NCI-H510A treated with DMSO at 0.1 percent for 48 hours (cell line): ENCODE measurements at places on chromosomes 1 and 21.
A peak's percentile ranks its signal among the peaks of the same experiment; 100 is the strongest.

GRCh38 chr1:30134466-30135217, 588.7 kb downstream of the MATN1 start:
- DNase-seq = no peak

DNA sequence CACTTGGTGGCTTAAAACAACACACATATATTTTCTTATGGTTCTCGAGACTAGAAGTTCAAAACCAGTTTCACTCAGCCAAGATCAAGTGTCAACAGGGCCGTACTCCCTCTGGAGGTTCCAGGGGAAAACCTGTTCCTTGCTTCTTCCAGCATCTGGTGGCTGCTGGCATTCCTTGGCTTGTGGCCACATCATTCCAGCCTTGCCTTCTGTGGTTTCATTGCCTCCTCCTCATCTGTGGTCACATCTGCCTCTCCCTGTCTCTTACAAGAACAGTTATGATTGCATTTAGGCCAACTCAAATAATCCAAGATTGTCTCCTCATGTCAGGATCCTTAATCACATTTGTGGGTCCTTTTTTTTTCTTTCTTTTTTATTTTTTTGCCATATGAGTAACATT, 240.7 kb upstream of the HOOK1 start:
- no peak for DNase-seq

- no peak for DNase-seq
These were observed 29.3 kb upstream of the SELENON start for GRCh38 chr1:25770541-25771220.

DNA sequence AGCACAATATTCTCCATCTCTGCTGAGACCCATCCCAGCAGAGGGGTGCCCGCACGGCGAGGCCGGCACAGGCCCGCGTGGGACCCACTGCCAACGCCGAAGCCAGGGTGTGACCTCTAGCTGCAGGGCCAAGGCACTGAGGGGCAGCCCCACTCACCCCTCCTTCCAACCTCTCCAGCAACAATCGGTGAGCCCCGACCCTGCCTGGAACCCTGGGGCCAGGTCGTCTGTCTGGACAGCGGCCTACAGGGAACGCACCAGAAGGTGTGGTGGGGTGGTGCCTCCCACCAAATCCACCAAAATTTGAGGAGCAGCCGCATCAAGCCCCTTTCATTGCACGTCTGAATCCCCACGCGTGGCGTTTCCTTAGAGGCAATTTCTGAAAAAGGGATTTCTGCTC, 63.0 kb upstream of the ADARB1 start:
- no peak for DNase-seq

- DNase-seq = no peak
These were observed 73.9 kb downstream of the RAB3GAP2 start for GRCh38 chr1:220198186-220199005.

DNA sequence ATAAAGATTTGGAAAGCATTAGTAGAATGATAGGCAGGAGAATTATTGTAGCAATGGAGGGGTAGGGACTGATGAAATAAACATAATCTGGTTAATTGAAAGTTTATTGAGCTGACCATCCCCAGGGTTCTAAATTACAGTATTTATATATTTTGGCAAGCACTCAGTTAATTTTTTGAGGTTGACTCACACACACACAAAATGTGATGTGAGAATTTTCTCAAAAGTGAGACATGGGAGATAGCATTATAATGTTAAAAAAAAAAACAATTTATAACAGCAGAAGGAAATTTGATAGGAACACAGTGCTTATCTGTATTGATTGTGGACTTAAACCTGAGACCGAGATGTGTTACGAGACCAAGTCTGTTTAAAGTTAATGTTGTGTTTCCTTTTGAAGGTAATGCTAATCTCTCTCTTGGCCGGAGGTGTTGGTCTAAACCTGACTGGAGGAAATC, 24.6 kb downstream of the TRIM45 start:
- DNase-seq = no peak

GRCh38 chr1:31715087-31715872, 11.5 kb upstream of the COL16A1 start:
- DNase-seq = no peak

- DNase-seq = no peak
These were observed 101.7 kb downstream of the RIPK4 start for GRCh38 chr21:41664881-41665765.

GRCh38 chr1:58006421-58007046, 540.0 kb downstream of the OMA1 start:
- no peak for DNase-seq

- DNase-seq = no peak
These were observed 32.9 kb upstream of the SNX27 start for GRCh38 chr1:151578941-151579340.

DNA sequence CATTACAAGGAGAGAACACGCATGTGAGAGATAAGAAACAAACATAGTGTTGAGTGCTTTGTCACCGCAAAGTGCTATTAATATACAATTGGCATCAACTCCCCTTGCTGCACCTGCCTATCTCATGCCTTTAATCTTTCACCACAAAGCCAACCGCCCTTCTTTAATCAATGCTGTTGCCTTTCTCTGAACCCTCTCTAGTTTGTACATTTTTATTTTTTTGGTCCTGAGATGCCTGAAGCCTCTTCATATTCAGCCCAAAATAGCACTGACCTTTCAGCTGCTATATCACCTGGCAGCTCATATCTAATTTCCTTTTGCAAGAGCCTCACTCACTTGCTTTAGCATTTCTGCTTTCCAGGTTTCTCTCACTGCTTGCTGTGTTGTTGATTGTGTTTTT, 504.7 kb downstream of the NUF2 start:
- DNase-seq = peak; percentile 97

DNA sequence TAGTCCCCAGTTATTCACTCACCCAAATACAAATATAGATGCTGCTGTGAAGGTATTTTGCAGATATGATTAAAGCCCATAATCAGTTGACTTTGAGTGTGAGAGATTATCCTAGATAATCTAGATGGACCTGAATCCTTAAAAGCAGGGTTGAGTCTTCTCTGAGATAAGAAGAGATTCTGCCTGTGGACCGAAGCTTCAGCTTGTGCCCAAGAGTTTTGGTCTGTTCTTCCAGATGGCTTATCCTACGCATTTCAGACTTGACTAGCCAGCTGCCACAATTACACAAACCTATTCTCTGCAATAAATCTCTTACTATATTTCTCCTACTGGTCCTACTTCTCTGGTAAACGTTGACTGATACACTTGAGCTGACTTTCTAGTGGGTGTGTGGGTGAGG, 145.1 kb downstream of the KCNJ6 start:
- DNase-seq = no peak

- no peak for DNase-seq
These were observed 19.4 kb downstream of the KNCN start for GRCh38 chr1:46532095-46532494.

DNA sequence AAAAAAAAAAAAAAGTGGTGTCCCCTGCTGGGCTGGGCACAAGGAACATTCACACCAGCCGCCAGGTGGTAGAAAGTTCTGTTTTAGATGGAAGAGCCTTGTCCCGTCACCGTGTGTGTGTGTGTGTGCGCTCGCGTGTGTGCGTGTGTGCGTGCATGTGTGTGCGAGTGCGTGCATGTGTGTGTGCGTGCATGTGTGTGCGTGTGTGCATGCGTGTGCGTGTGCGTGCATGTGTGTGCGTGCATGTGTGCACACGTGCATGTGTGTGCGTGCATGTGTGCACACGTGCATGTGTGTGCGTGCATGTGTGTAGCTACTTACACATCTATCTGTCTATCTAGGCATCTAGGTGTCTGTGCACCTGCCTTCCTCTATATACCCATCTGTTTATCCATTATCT, 491.7 kb downstream of the NPHP4 start:
- no peak for DNase-seq

- DNase-seq = no peak
These were observed 19.8 kb upstream of the C1orf21 start for GRCh38 chr1:184366997-184367396.

- no peak for DNase-seq
These were observed 91.7 kb downstream of the TYW3 start for GRCh38 chr1:74824497-74825107.

GRCh38 chr1:38203441-38203840, 156.8 kb upstream of the POU3F1 start:
- DNase-seq = no peak

DNA sequence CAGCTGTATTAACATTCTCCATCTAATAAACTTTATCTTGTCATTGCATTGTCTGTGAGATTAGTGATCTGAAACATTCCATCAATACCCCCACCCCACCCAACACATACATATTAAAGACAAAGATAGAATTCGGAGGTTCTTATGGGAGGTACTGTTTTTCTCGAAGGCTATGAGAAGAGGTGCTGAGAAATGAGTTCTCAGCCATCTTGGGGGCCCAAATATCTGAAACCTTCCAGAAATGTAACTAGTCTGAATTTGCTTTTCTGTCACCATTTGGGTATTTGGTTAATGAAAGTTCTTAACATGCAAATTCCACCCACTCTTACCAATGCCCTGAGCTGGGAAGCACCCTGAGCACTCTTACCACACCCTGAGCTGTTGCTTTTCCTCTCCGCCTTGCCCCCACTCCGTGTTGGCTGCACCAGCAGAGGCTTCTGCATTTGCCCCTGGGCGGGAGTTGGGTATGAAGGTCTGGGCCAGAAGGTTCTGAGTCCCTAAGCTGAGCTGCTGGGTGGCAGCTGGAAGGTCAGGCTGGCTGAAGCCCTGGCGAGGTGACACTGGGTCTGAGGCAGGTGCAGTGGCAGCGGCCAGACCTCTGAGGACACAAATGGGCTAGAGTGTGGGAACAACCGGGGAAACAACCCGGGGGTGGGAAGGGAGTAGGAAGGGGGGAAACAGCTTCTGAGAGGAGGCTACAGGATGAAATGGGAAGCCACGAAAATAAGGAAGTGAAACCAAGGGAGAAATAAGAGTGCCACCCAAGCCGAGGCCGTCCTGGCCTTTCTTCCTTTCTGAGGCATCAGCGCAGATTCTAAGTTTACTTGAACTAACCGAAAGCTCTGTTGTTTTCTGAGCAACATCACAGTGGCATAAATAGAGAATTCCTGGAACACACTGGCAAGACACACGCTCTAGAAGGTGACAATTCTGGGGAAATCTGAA, 26.3 kb upstream of the IER5 start:
- no peak for DNase-seq

DNA sequence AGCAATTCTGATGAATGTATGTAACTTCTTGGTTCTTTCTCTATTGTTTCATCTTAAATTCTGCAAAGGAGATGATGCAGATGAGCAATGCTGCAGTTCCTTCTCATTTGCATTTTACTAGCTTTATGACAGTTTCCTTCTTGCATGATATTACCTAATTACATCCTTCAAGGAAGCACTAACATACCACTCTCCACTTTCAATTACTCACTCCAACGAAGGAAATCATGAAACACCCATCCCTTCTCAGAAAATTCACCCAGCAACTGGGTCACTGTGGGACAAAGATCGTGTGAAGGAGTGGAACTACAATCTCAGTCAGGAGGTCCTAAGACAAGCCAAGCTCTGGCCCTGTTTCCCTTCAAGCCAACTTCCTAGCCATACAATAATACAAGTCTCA, 142.3 kb downstream of the CHD1L start:
- no peak for DNase-seq

- no peak for DNase-seq
These were observed 19.8 kb downstream of the KMO start for GRCh38 chr1:241551759-241552638.

- DNase-seq = peak; percentile 14
These were observed 84.2 kb downstream of the LBR start for GRCh38 chr1:225343618-225344017.

GRCh38 chr1:156399355-156400125, 30.5 kb downstream of the RHBG start:
- DNase-seq = no peak

DNA sequence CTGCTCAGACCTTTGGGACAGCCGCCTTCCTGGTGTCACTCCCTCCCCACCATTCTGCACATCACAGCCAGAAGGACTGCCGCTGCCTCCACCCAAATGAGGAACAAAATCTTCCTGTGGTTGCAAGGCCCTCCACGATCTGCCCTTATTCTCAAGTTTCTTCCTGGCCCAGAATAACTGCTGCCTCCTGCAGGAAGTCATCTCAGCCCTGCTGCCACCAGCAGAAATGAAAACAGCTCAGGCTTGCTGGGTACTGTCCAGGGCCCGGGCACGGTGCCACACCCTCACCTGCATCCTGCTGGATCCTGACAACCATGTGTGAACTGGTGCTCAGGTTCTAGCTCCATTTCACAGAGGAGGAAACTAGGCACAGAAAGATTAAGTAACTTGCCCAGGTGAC, 2.8 kb downstream of the CLDN19 start:
- DNase-seq = peak; percentile 7

GRCh38 chr1:199861020-199861795, 166.3 kb upstream of the NR5A2 start:
- no peak for DNase-seq
